ENCODE measurements at places on chromosomes 13 and 19. TPM values are rescaled to one million over a fixed set of nuclear protein-coding genes. Genes with fewer than 3 reads are reported as not detected.

DNA sequence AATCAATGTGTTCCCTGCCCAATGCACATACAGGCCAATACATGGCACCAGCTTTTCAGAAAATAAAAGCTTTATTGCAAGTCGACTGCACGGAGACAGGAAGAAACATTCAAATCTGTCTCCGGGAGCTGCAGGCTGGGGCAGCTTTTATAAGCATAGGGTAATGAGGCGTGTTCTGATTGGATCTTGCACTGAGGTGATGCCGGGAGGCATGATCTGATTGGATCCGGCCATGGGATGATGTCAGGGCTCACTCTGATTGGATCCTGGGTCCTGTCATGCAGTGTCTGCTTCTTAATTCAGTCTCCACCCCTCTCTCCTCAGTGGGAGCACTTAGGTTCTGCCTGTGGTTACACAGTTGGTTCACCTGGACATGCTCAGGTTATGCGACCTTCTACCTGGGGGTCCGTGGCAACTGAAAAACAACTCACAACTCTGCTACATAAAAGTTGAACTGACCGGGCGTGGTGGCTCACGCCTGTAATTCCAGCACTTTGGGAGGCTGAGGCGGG lies 11.8 kb upstream of the FBN3 start:
- DNase-seq, result no peak

Gene HDGFL2
- 16.1 TPM for polyA plus RNA-seq

Gene MUC16
- polyA plus RNA-seq, result not detected

Gene IFI30
- polyA plus RNA-seq, result 184 TPM

All from immature natural killer cell (primary cell).